ENCODE measurements at places on chromosomes 2 and 18.

GRCh38 chr18:51575171-51575570, 377.7 kb upstream of the MEX3C start:
- DNase-seq = no peak

DNA sequence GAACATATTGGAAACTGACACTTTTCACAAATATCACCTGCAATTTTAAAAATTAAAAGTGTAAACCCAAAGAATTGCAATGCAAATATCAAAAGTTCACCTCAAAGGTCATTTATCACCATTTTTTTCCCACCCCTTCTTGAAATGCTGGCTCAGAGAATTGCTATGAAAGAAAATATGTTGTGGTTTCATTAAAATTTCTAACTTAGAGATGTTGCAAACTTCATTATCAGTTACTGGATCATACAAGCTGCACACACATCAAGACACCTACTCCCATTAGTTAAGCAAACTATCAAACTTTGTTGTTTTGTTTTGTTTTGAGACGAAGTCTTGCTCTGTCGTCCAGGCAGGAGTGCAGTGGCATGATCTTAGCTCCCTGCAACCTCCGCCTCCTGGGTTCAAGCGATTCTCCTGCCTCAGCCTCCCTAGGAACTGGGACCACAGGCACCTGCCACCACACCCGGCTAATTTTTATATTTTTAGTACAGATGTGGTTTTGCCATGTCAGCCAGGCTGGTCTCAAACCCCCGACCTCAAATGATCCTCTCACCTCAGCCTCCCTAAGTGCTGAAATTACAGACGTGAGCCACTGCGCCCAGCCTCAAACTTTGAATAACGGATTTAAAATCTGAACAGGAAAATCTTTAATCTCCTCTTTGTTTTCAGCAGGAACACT, 37.0 kb downstream of the STK39 start:
- DNase-seq = no peak

DNA sequence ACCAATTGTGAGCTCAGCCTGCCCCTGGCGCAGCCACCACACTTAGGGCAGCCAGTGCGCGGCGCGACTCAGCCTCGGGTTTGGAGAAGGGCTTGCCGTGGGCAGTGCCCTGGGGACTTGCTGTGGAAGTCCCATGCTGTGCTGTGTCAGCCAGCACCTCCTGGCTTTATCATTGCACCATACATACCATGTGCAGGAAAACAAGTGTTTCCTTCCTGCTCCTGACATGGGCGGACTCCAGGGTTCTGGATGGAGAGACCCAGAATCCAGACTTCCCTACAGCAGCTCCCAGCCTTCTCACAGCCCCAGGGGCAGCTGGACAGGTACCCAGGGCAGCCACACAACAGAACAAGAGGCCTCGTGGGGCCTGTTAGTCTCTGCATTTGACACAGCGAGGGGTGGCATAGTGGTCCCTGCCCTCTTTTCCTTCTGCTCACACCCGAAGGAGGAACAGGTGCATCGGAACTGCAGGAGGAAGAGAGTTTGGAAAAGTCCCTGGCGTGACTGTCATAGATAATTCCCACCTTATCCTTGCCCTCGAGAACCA, 54.2 kb downstream of the SDC1 start:
- no peak for DNase-seq

GRCh38 chr2:173713904-173714555, 251.1 kb downstream of the SP3 start:
- no peak for DNase-seq

- DNase-seq = no peak
Observed at GRCh38 chr18:4319738-4320677, 135.1 kb downstream of the DLGAP1 start.

DNA sequence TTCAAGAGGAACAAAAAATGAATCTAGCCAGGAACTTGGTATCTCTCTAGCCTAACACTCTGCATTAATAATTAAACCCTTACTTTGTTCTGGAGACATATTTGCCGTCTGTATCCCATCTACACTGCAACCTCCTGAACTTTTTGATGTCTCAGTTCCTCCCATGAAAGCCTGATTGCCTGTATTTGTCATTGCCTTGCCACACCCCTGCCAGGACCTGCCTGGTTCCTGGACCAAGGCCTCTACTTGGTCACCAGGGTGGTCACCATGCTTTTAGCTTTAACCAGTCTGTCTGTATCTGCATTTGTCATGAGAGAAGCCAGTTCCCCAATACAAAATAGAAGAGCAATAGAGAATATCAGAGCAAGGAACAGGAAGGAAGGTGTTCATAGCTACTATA, 58.8 kb upstream of the NOL4 start:
- no peak for DNase-seq

DNA sequence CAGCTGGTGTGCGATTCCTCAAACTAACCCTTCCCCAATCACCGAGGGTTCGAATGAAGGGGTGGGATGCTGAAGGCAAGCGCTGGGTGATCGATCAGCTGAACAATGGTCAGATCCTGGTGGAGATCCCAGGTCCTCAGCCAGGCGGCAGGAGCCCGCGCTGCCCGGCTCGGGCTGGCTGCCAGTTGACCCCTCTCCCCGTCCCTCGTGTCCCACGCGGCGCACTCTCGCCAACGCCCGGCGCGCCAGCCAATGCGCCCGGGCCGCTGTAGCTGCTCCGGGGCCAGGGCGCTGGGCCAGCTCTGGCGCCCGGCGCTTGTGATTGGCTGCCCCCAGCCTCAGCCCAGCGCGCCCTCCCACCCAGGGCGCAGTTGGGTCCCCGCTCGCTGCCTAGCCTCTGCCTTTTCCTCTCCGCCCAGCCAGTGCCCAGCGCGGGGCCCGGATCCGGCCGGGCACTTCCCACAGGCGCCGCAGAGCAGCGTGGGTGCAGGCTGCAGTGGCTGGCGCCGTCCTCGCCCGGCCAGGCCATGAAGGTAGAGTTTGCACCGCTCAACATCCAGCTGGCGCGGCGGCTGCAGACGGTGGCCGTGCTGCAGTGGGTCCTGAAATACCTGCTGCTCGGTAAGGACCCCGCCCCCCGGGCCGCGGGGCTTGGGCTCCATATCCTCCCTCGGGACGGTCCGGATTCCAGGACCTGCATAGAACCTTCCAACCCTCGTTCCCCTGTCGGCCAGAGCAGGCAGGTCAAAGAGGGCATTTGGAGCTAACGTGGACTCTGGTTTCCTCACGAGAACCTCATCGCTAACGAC, at the start of gene MOGAT1:
TSS of gene MOGAT1 (plus strand) at position 400 of the 809 bp plus-strand sequence. CDS start at position 528, 128 bp downstream.
- DNase-seq = no peak

GRCh38 chr18:79497638-79498081, 101.9 kb downstream of the NFATC1 start:
- no peak for DNase-seq

DNA sequence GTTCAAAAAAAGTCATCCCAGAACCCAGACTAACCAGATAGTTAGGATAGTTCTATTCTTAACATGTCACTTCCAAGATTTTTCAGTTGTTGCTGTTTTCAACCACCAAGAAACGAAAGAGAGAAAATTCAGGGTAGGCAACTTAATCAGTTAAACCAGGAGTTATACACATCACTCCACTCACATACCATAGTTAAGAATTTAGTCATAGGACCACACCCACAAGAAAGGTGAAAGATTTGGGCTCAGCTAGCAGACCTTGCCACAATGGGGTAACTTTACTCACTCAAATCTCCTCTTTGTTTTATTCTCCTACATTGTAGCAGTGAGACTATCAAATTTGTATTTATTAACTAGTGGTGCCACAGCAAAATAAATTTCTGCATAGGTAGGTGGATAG, 473.6 kb downstream of the NUP35 start:
- DNase-seq = no peak

DNA sequence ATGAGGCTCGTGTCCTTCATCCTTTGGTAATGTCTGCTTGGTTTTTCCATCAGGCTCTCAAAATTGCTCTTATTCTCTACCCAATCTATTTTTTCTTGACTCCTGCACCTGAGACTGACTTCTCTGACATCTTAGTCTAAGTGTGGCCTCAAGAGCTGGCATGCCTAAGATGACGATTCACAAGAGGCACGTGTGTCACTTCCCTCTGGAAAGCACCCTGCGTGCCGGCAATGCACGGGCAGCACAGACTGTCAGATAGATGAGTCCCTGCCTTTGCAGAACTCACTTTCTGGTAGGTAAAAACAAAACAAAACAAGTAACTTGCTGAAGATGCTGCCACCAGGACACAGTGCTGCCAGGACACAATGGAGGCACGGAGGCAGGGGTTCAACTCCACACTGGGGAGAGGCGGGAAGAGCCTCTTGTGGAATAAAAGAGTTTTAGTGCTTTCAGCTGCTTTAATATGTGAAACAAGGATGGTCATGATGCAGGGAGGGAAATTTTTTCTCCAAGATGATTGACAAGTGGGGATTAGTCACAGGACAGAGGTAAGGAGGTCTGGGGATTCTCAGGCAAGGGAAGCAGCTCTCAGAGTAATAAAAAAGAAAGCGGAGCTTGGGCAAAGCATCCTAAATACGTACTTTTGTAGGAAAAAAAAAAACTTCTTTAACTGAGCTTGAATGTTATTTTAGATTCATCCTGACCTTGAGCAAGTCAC, 27.3 kb downstream of the CYB5A start:
- DNase-seq = no peak

DNA sequence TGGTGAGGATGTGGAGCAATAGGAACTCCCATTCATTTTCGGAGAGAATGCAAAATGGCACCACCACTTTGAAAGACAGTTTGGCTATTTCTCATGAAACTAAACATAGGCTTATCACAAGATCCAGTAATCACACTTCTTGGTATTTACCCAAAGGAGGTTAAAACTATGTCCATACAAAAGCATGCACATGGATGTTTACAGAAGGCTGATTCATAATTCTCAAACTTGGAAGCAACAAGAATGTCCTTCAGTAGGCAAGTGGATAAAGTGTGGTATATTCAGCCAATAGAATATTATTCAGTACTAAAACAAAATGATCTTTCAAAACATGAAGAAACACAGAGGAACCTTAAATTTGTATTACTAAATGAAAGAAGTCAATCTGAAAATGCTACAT, 440.6 kb downstream of the FBXO15 start:
- DNase-seq = no peak

GRCh38 chr2:226916669-226917068, 80.8 kb downstream of the RHBDD1 start:
- no peak for DNase-seq
